CD8-positive, alpha-beta memory T cell (primary cell): ENCODE measurements at places on chromosomes 1 and 21. TPM values are rescaled to one million over a fixed set of nuclear protein-coding genes. Genes with fewer than 3 reads are reported as not detected.

The IFI44 gene
- 29.8 TPM for polyA plus RNA-seq

The SMG5 gene
- 27.3 TPM for polyA plus RNA-seq

The SLC44A5 gene
- polyA plus RNA-seq: 0.53 TPM

The OR2L8 gene
- polyA plus RNA-seq: not detected

The OVAAL gene
- polyA plus RNA-seq: not detected

The ILDR2 gene
- not detected for polyA plus RNA-seq

The UBE2U gene
- not detected for polyA plus RNA-seq

The FOXD3 gene
- not detected for polyA plus RNA-seq

The GNAT2 gene
- polyA plus RNA-seq: not detected

The KCNJ9 gene
- not detected for polyA plus RNA-seq

The SPATA21 gene
- polyA plus RNA-seq: not detected

The AMY1C gene
- not detected for polyA plus RNA-seq

The LCE3E gene
- not detected for polyA plus RNA-seq

The CYP2J2 gene
- polyA plus RNA-seq: 1.6 TPM

The PLA2G2F gene
- not detected for polyA plus RNA-seq

The CXADR gene
- polyA plus RNA-seq: 0.81 TPM

The APOBEC4 gene
- polyA plus RNA-seq: not detected

The TMEM200B gene
- 0.12 TPM for polyA plus RNA-seq

The RPAP2 gene
- polyA plus RNA-seq: 30.8 TPM

The MRPL39 gene
- 39.3 TPM for polyA plus RNA-seq

The LCE2C gene
- polyA plus RNA-seq: not detected

The SDC3 gene
- not detected for polyA plus RNA-seq

The LCE1E gene
- not detected for polyA plus RNA-seq

The CRNN gene
- not detected for polyA plus RNA-seq
